ENCODE measurements at places on chromosomes 3 and 15.

DNA sequence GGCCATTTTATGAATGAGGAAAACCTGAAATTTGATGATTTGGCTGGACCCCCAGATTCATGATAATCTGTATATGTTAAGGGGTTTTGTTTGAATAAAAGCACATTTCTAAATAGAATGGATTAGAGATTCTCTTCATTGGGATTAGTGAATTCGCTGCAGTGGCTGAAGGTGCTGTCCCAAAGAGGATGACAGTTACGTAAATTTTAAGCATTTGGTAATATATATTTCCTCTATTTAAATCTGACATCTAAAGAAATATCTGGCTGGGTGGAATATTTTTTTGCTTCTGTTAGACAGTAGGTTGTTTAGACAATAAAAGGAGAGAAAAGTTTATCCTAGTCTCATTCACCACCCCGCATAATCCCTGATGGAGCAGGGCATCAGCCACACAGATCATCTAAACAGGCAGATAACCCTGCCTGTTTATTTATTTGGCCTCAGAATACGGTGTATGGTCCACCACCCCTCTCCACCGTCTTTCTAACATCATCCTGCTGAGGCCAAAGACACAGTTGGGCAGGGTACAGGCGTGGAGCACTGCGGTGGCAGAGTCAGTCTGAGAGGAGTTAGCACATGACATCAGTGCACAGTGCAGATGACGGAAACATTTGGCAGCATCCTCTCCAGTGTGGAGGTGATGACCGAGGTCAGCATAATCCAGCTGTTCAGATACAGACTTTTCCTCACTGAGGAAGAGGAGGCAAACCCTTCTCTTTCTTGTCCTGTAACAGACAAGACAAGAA lies 20.4 kb upstream of the NFKBIZ start:
- DNase-seq = peak; percentile 78

DNA sequence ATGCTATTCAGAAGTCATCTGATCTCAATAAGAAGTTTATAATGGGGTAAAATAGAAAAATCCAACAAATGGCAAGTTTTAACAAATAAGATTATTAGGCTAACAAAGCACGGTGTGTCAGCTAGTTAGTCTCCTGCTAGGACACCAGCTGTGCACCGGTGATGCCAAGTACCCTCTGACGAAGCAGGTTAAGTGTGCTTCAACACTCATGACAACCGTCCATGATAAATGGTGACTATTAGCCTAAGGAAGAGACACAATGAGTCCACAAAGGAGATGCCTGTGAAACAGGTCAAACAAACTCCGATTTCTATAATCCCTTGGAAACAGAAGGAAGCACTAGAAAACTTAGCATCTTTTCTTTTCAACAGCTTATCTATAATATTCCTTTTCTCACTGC lies 36.5 kb downstream of the ATP13A3 start:
- DNase-seq = no peak

DNA sequence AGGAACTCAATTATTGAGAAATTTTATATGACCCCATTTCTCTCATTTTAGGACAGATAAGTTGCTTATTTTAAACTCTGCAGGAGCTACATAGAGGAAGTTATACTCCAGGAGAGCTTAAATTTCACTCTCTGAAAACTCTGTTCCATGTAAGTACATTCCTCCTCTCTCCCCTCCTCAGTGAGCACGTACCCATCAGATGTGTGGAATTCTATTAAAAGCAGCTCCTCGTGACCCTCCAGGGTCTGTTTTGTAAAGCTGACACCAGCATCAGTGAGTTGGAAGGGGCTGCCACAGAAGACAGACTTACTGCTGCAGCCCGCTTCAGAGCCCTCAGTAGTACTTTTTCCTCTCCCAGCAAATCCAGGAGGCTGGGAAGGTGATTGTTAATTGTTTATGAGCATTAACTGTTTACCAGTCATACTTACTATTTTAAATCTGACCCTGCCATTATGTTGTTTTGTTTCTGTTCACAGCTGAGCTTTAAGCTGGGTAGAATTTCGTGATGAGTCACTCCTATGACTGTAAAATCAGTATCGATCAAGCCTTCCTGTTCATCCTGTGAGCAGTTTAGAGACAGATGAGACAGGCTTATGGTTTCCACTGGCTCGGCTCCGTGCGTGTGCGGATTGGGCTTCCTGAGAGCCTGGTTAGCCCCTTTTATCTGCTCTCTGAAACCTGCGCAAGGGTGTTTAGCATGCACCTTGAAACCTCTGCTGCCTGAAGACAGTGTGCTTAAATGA lies 20.4 kb downstream of the IGF1R start:
- DNase-seq = no peak

DNA sequence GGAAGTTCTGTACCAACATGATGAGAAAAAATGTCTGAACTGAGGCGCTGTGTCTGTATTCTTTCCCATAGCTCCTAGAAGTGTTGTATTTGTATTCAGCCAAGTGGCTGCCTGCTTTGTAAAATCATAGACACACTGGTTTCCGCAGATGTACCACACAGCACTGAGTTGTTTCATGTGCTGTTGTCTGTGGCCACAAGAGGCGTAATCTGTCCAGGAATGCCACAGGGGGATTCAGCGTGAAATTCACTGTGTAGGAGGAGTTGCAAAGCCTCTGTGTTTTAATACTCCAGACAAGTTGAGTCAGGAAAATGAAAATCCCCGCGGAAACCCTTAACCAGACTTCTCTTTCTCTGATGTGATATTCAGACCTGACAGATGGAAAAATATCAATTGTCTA lies 462.2 kb downstream of the NSUN3 start:
- DNase-seq = no peak
